ENCODE measurements at places on chromosomes 12 and 14.

- DNase-seq: no peak
Observed at GRCh38 chr12:69123919-69124638, 115.3 kb upstream of the CPSF6 start.

DNA sequence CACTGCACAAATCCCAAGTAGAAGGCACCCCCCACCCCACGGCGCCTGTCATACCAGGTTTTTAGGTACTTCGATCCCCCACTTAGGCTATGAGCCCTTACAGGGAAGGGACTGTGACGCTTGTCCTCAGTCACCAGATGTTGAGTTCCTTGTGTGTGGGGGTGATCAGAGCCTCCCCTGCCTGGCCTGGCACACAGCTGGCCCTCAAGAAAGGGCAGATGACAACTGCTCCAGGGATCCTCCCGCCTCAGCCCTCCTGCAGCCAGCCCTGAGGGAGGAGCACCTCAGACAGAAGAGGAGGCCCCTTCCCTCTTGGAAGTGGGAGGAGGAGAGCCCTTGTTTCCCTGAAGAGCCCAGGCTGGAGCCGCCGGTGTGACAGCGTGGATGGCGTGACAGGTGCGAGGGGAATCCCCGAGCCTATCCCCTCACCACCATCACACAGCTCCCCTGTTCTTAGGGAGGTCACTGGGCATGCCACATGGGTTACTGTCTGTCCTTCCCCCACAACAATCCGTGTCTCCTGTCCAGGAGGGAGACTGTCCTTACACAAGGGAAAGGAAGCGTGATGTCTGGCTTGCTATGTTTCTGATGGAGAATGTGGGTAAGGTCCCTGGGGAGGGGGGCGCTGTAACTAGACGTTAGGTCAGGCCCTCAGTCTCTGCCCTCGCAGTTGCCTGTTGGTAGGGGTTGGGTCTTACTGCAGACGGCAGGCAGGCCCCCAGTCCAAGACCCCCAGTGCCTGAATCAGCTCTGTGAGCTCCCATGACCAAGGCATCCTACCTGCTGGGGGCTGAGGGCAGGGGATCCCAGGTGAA lies 31.4 kb downstream of the P2RX4 start:
- DNase-seq: no peak

DNA sequence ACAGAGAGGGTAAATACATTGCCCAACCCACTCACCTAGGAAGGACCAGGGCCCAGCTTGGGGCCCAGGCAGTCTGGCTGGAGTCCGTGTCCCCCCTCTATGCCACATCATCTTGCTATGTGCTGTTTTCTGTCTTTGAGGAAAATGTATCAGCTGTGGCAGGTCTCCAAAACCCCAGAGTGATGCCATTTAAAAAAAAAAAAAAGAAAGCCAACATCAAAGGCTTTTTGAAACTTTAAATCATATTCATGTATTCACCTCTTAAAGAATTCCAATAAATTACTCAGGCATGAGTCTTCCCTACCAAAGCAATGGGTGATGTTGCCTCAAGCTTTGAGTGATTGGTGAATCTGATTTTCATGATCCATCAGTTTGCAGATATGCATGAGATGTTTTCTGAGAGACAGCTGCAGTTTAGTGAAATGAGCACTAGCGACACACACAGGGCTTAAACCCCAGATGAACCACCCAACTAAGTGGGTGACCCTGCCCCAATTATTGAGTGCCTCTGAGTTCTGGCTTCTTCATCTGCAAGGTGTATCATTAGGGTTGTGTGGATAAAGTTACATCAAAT lies 6.1 kb downstream of the KRT81 start:
- DNase-seq: peak; percentile 73

DNA sequence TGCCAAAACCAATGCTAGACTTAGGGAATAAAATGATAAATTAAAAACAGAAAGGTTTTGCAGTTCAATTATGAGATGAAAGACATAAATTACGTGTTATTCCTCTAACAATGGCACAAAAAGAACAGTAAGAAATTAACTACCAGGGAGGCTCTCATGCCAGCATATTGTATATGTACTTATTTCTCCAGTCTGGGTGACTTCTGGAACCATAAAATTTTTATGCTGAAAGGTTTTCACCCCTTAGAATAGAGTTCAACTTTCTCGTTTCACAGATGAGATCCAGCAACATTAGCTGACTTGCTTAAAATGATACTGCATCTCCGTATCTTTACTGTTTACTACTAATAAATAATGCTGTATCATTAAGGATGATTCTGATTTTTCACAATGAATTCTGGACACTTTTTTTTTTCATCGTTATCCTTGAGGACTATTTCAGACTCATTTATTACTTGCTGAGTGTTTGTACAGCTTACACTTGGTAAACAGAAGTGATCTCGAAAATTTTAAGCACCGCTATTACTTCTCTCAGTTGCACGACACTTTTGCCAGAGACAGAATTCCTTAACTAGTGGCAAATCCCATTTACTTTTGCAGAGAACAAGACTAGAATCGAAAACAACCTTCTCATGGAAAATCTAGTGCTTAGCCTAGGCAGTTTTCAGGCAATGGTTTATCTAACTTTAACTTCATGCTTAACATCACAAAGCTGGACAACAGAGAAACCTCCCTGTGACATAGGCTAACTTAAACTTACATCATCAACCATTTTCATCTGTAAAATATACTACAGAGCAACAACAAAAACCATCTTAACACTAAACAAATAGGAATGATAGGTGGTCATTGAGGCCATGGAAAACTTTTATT lies 2.7 kb downstream of the RSRC2 start:
- DNase-seq: no peak

- no peak for DNase-seq
Observed at GRCh38 chr12:133023566-133023965, 13.7 kb upstream of the ZNF84 start.

DNA sequence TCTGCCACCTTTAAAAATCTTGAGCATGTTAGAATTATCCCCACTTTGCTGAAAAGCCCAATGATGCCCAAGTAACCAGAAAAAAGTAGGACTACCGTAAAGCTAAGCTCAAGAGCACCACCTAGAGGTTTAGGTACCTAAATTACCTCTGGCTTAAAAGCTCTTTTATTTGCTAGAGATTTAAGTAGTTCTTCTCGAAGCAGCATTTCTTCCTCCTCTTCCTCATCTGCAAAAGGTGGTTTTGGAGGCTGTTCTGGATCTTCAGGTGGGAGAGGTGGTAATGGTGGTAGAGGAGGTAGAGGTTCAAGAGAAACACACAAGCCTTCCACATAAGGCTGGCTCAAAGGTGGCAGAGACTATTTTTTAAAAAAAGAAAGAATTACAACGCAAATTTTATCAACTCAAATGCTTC lies 26.9 kb downstream of the ZFC3H1 start:
- DNase-seq: peak; percentile 70

DNA sequence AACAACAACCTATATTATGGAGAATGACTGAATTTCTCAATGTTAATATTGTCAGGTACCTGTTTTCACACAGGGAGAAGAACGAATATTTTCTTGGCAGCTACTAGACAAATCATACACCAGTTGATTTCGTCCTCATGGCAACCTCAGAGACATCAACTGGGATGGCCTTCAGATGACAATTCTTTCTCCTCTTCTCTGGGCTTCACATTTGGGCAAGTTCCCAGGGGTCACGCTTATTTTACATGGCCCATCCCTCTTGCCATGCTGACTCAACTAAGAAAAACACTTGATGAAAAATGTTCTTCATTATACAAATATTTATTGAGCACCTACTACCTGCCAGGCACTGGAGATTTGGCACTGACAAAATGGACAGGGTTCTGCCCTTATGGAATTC lies 29.0 kb downstream of the PPP1R13B start:
- DNase-seq: no peak

Measured in A172 (cell line).